Activated T-cell treated with anti-CD3 and anti-CD28 coated beads, Interleukin-2, amount 50 U/mL, for 48 hours (primary cell): ENCODE measurements at places on chromosomes 12 and 14.

DNA sequence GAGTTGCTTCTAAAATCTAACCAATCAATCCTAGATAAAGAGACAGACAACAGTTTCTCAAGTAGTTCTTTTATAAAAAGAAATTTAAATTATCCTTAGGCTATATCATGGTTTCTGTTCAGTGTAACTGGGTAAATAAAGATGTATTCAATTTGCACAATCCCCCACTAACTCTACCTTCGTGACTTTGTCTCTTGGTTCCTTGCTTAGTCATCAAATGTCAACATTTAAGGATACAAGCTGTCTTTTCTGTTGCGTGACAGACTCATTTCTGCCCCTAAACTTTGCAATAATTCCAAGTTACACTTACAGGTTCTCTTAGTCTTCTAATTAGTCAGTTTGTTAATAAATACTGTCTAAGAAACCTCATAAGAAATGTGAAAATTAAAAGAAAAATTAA lies 50.6 kb downstream of the SCAF11 start:
- no peak for DNase-seq

DNA sequence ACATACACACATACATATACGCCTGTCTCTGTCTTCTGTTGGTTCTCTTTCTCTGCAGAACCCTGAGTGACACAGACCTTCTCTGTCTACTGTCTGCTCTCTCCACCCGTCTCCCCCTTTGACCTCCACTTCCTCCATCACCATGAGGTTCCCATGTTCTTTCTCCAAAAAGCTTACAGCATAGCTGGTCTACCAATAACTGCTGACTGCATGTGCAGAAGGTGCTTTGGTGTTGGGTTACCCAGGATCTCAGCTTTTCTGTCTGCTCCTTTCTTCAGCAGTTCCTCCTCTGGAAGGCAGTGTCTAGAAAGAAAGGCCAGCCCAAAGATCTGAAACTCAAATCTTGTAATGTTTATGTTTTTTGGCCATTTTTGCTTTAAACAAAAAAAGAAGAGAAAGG lies 125.6 kb downstream of the SMOC1 start:
- no peak for DNase-seq

DNA sequence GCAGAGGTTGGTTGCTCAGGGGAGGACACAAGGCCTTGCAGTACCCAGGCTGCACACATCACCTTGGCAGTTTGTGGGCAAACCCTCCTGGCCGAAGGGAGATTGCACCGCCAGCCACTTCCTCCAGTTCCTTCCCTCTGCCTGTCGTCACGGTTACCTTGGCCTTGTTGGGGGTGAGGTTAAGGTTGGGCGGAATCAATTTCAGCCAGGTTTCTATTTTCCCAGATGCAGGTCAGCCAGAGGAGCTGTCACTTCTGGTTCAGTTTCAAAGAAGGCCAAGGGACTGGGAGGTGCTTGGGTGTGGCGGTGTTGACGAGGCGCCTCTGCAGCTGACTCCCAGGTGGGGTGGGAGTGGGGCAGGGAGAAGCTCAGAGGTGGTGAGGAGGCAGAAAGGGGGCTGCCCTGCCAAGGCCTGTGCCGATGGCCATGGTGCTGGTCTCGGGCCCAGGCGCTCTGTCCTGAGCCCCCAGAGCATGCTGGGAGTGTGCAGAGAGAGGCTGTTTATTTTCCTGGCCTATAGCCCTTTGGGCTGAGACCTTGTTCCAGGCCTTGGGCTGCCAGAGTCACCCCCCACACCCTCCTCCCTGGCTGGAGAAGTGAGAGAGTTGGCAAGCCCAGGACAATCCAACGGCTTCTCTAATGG lies 31.4 kb downstream of the JDP2 start:
- DNase-seq = no peak

DNA sequence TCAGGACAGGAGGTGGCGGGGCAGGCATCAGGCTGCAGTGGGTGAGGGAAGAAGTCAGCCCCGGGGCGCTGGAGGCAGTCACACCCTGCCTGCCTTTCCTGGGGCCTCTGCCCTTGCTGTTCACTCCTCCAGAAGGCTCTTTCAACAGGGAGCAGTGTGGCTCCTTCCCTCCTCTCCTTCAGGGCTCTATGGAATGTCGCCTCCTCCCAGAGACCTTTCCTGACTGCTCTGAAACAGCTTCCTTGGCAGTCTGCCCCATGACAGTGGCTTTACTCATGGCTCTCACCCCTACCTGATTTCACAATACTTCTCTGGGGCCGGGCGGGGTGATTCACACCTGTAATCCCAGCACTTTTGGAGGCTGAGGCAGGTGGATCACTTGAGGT lies 7.1 kb downstream of the RHOF start:
- peak; percentile 76 for DNase-seq
